MG63 (cell line): ENCODE measurements at places on chromosomes 6 and 20.

GRCh38 chr6:106318851-106319250 is 6.7 kb downstream of the ATG5 start:
- no peak for DNase-seq

- DNase-seq = peak; percentile 7
Measured at GRCh38 chr20:33401921-33402369, 626 bp upstream of the CDK5RAP1 start.

DNA sequence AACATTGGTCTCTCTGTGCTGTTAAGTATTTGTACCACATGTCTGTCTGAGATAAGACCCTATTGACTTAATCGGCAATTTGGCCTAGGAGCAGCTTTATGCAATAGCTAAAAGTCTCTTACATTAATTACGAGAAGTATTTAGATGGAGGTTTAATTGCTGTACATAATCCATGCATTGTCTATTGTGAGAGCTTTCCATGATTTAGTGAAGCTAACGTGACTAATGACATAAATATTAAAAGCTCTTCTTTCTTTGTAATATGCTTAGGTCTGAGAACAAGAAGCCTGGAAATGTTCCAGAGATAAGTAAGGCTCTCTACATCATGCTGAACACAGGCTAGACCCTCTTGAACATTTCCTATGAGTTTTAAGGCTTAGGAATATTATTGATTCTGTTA is 32.7 kb upstream of the FAM83B start:
- no peak for DNase-seq

DNA sequence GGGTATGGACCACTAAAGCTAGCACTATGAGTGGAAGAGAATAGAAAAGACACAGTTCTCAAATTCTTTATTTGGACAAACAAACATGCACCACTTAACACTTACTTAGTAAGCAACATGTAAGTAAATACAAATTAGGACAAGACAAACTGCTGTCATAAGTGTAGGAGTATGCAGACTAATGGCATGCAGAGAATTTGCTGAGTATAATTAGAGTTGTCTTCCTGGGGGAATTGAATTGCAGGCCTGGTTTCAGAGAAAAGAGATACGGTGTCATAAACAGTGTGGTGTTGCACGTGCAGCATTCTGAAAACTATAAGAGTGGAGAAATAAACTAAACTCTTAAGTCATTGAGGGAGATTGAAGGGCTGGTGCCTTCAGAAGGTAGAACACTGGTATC is 125.2 kb upstream of the EYA4 start:
- no peak for DNase-seq

DNA sequence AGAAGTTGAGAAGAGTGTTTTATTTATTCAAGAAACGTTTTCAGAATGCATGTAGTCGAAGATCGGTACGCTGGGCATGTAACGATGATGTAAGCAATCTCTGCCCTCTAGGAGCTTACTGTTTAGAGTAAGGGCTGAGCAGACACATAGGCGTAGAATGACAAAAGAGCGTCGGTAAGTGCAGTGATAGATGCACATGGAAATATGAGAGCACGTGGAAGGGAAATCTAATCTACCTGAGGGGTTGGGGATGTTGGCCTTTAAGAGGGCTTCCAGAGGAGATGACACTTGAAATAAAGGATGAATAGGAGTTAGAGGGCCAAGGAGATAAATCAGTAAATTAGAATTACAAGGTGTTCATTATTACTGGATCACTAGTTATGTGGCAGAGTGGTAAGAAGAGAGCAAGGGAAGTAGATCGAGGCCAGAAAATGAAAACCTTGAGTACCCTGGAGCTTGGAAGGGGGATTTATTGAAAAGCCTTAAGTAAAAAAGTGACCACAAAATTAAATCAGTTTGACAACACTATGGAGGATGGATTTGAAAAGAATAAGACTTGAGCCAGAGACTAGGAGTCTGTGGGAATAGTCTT is 782 bp downstream of the TRMT11 start:
- DNase-seq = no peak

GRCh38 chr6:138416206-138416605 is 12.2 kb downstream of the HEBP2 start:
- no peak for DNase-seq

DNA sequence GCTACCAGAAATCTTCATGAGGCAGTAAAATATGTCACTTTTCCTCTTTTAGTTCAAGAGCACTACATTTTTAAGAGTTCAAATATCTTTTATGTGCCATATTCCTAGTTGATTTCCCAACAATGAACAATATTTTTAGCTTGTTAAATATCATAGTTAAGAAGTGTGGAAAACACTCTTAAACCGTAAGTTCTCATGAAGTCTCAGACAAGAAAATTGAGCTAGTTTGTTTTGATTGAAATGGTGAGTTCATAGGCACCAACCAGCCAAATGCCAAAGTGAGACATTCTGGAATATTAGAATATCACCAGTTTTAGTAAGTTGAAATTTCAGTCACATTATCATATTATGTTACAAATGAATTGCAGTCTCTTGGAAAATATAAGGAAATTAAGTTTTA is 277.2 kb upstream of the HSF2 start:
- DNase-seq = no peak

DNA sequence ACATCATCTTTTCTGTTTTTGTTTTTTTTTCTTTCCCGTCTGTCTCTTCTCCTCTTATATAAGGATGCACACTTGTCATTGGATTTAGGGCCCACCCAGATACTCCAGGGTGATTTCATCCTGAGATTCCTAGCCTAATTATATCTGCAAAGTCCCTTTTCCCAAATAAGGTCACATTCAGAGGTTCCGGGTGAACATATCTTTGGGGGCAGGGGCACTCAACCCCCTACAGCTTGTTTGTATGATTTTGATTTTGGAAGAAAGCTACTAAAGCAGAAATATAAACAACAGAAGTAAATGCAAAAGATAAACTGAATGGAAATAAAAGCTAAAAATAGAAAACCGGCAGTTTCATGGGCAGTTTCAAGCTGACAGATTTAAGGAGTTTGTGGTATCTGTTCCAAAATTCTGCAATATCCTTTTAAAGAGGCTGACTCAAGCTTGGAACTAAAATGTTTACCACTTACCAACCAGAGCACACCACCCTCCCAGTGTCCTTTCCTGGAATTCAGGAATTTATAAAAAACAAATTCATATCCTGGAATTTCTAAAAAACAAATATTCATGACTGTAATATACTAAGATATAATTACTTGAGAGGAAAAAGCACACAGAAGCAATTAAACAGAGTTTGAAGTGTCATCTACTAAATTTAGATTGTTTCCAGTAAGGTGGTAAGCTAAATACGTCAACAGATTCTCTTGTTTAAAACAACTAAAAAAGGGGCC is 100.0 kb upstream of the CARMIL1 start:
- no peak for DNase-seq

DNA sequence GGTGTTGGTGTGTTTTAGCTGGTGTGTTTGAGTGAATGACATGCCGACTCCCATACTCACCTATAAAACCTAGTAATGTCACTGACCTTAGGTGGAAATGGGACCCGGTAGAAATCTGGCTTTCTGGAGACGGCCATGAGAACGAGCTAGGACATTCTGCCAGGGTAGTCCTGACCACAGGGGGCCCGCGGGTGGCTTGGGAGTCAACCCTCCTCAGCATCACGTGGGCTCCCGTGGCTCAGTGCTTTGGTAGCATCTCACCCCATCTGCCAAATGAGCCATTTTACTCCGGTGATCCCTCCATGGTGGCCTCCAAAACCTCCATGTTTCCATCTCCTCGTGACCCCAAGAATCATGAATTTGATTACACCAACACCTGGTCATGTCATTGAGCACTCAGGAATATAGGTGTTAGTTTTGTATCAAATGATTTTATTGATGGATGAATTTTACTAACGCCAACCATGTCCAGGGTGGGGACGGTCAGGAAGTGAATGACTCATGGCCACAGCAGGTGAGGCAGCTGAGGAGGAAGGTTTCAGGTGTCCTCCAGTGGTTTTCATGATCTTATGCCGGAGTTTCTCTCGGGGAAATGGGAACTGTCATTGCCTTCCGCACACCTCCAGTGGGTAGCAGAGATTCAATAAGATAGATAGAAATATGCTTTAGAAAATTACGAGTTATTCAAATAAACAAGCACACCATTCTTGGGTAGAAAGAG is 195.0 kb downstream of the SYNDIG1 start:
- no peak for DNase-seq
